NT2/D1 (cell line): ENCODE measurements at places on chromosomes 5 and 9.

DNA sequence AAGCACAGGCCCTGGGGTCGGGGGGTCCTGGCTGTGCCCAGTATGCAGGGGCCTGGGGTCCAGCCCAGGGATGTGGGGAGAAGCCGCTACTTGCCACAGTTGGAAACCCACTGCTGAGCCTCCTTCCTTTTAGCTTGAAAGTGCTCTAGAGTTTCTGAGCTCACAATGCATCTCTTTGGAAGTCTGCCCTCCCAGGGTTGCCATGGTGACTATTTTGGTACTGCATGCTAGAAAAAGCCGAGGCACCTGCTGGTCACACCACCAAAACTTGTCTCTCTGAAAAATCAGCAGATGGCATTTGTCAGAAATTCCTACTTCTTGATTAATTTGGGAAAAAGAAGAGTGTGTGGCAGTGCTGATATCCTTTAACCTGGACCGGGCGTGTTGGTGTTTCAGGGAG is 151.8 kb downstream of the SEC61B start:
- no peak for DNase-seq

- no peak for DNase-seq
Observed at GRCh38 chr5:172852490-172853354, 18.7 kb downstream of the ERGIC1 start.

DNA sequence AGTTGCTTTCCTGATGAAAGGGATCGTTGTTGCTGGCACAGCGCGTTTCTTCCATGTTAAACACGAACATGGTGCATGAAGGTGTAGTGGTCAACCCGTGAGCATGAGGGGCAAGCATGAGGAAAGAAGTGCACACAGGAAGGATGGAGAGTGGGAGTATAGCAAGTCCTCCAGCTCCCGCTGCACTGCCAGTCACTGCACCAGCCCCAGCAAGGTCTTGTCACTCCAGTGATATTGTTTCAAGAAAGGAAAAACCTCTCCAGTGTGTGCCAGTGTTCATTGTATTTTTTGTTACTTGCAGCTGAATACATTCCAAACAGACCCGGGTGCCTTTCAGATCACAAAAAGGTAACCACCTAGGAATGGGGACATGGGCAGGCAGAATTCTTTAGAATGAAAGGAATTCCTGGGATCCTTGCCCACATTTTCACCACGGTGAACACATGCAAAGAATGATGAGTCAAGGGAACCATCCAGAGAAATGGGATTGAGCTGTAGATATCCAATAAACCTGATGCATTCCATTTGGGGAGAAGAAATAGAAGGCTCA is 186.3 kb downstream of the AOPEP start:
- no peak for DNase-seq

GRCh38 chr9:93953496-93954433 is 1.4 kb downstream of the BARX1 start:
- no peak for DNase-seq

- no peak for DNase-seq
Observed at GRCh38 chr5:5271786-5272321, 131.7 kb downstream of the ADAMTS16 start.

- DNase-seq: no peak
Observed at GRCh38 chr9:69580582-69581214, 91.5 kb downstream of the APBA1 start.

DNA sequence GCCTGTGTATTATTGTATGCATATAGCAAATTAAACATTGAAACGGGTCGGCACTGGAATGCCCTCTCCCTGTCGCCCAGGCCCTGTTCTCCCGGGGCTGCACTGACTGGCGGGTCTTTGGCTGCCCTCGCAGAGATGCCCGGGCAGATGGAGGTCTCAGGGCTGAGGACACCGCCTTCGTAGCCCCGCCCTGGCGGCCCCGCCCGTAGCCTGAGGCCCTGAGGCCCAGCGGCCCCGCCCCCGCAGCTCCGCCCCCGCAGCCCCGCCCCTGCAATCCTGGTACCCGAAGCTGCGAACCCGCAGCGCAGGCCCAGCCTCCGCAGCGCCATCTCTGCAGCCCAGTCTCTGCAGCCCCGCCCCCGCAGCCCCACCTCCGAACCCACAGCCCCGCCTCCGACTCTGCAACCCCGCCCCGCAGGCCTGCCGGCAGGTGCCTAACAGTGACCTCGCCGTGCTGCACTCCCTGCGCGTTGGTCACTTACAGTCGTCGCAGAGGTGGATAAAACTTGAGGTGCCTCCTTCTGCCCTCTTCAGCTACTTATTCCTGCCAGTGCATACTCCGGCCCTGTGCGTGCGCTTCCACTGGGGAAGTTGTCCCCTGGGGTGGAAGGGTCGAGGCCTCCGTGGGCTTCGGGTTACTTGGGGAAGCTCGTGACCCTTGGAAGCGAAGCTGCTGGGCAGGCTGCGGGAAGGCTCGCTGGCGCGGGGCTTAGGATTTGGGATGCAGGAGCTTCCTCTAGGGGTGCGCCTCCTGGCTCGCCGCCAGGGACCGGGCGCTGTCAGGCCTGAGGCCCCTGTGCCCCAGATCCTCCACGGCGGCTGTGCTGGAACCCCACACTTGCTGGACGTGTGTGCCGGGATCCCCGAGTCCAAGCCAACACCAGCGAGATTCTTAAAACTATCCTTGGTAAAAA is 72.3 kb downstream of the ICE1 start:
- peak; percentile 64 for DNase-seq

DNA sequence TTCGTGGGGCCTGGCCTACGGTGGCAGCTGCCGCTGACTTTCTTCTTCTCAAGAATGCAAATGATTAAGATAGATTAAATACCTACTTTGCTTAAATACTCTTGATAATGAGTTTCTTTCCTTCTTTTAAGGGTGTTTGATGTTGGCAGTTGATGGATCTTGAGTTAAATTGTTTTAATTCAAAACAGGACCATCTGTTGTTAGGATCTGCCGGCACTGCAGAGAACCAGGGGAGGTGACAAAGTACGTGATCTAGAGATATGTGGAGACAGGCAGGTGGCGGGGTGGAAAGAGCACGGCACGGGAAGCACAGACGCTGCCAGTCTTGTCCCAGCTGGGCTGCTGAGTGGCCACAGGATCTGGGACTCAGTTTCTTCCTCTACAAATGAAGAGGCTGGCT is 37.9 kb downstream of the MED27 start:
- no peak for DNase-seq

- no peak for DNase-seq
Observed at GRCh38 chr9:134100040-134100439, 32.2 kb upstream of the BRD3 start.
